Hematopoietic multipotent progenitor cell treated with erythropoietin and hydrocortisone succinate and interleukin-3 and kit ligand, for 8 days (in vitro differentiated cells): ENCODE measurements at places on chromosomes 3 and 15.

- DNase-seq = no peak
Observed at GRCh38 chr15:38242055-38242454, 10.6 kb upstream of the SPRED1 start.

GRCh38 chr3:124132813-124133212, 140.9 kb upstream of the ROPN1 start:
- no peak for DNase-seq

GRCh38 chr3:152832046-152832445, 2.9 kb upstream of the P2RY1 start:
- no peak for DNase-seq

DNA sequence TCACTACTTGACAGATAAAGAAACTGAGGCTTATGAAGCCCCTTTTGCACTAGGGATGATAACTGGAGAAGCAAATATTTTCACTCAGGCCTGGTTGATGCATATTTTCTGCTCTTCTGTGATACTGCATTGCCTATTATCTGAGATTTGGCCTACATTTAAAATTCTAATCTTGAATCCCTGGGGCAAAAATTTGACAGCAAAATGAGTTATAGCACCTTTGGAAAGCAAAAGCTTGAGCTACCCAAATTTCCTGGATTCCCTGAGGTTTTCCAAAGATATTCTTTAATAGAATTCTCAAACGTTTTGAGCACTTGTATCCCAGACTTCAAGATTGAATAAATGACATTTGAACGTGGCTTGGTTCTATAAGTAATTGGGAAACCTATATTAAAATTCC, 86.1 kb downstream of the NAALADL2 start:
- no peak for DNase-seq
